ENCODE measurements at places on chromosomes 7 and 10. TPM values are rescaled to one million over a fixed set of nuclear protein-coding genes. Genes with fewer than 3 reads are reported as not detected.

DNA sequence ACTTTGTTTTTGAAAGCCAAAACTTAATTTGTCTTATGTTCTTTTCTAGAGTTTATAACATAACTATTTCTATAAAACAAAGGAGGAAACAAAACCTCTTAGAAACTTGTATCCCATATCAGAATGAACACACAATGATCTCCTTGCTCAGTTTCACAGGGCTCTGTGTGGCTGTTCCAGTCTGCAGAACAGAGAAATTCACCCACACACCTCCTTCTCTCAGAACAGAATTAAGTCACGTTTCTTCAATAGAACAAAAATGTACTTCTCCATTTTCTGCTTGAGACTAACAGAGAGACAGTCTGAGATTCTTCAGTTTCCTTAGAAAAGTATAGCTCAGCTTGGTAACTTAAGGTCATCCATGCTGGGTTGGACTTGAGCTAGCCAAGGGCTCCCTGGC, 15.8 kb upstream of the DOCK1 start:
- no peaks in the 10 kb centered on the region for H3K36me3 ChIP-seq
- no peak for DNase-seq
- peaks cover 4% of the 10 kb centered on the region for H3K4me1 ChIP-seq
- H3K4me3 ChIP-seq = no peak overlapping the region
- H3K27me3 ChIP-seq = no peaks in the 10 kb centered on the region

DNA sequence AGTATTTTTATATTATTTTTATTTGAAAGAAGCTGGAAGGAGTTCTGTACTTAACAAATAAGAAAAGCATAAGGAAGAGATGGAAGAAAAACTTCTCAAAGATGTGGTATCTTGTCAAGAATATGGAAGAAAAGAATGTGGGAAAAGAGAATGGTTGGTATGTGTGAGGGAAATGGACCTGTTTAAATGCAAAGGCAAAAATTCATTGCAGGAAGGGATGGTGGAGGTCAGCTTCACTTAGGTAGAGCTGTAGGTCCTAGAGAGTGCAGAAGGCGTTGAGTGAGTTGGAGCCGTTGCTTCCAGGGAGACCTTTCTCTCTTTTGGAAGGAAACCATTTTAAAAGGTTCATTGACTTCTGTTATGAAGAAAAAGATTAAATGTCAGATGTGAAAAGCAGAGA, 107.3 kb downstream of the EXOC4 start:
- DNase-seq = no peak
- H3K4me3 ChIP-seq = no peak overlapping the region
- H3K27ac ChIP-seq = no peak overlapping the region
- no peaks in the 10 kb centered on the region for H3K27me3 ChIP-seq
- H3K36me3 ChIP-seq = peaks cover 5% of the 10 kb centered on the region

GRCh38 chr10:116947841-116948529, 57.0 kb downstream of the SHTN1 start:
- H3K36me3 ChIP-seq = no peaks in the 10 kb centered on the region
- DNase-seq = peak; percentile 66
- H3K27ac ChIP-seq = no peak overlapping the region
- H3K27me3 ChIP-seq = no peaks in the 10 kb centered on the region
- no peaks in the 10 kb centered on the region for H3K4me1 ChIP-seq

- H3K27ac ChIP-seq = no peak overlapping the region
- peaks cover 3% of the 10 kb centered on the region for H3K4me1 ChIP-seq
- peak; percentile 36 for DNase-seq
- H3K4me3 ChIP-seq = no peak overlapping the region
Observed at GRCh38 chr10:6065835-6066234, 3.7 kb upstream of the IL2RA start.

Gene ITGB8
- total RNA-seq = 7.5 TPM

Gene HTR5A
- total RNA-seq = not detected

Gene C10orf143
- total RNA-seq = 1.1 TPM
